SW 1271 (cell line): ENCODE measurements at places on chromosomes 13 and 19.

DNA sequence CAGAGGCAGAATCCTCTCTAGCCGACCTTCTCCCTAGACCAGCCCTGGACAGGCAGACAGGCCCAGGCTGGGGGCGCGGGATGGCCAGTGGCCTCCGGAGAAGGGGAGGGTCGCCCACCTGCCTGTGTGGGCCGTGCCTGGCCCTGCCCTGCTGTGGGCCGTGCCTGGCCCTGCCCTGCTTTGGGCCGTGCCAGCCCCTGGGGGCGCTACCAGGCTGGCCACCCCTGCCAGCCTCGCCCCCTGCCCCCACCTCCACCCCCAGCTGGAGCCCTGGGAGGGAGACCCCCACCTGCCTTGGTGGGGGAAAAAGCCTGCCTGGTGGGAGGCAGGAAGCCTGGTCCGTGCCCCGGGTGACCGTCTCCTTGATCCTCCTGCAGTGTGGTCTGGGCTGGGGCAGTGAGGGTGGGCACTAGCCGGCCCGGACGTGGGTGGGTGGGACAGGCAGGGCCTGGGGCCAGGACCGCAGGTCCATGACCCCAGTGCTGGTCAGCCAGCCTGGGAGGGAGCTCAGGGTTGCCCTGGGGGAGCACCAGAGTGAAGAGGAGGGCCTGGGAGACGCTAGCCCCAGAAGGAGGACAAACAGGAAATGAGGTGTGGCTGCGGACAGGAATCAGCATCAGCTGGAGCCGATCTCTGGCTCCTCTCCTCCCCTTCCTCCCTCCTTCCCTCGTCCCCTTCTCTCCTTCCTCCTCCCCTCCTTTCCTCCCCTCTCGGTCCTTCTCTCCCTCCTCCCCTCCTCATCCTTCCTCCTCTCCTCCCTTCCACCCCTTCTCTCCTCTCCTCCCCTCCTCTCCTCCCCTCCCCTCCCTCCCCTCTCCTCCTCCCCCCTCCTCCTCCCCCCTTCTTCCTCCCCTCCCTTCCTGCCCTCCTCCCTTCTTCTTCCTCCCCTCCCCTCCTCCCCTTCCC lies 5.1 kb upstream of the MKNK2 start:
- DNase-seq: peak; percentile 63

DNA sequence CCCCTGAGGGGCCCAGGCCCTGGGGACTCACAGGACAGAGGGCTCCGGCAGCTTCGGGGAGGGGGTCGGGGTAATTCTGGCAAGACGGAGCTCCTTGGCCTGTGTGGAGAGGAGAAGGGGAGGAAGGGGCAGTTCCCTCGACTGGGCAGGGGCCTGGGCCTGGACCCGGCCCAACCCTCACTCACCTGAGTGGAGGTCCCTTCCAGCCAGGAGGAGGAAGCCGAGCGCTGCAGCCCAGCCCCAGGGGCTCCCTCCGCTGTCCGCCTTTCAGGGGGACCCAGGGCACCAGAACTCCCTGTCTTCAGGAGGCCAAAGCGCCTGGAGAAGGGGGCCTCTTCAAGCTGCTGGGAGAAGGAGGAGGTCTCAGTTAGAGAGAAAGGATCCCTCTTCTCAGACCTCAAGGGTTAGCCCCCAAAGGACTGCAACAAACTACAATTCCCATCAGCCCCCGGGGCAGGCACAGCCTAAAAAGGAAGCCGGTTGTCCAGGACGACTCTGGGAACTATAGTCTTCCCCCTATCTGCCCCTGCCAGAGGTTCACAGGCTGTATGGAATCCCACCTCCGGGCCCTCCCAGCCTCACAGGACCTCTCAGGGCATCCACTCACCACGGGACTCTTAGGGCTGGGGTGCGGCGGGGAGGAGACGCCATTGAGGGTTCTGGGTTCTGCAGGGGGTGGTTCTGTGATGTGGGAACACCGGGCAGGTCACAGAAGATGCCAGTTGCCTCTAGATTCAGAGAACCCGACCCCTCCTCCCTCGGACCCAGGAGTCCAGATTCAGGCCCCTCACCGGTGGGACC lies 19.8 kb downstream of the EPS8L1 start:
- no peak for DNase-seq

GRCh38 chr13:105902396-105902795 lies 633.1 kb downstream of the EFNB2 start:
- no peak for DNase-seq

DNA sequence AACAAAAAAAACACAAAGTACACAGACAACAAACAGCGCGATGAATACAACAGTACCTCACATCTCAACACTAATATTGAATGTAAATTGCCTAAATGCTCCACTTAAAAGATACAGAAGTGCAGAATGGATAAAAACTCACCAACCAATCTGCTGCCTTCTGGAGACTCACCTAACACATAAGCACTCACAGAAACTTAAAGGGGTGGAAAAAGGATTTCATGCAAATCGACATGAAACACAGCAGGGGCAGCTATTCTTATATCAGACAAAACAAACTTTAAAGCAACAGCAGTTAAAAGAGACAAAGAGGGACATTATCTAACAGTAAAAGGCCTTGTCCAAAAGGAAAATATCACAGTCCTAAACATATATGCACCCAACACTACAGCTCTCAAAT lies 209.5 kb downstream of the ABCC4 start:
- no peak for DNase-seq

DNA sequence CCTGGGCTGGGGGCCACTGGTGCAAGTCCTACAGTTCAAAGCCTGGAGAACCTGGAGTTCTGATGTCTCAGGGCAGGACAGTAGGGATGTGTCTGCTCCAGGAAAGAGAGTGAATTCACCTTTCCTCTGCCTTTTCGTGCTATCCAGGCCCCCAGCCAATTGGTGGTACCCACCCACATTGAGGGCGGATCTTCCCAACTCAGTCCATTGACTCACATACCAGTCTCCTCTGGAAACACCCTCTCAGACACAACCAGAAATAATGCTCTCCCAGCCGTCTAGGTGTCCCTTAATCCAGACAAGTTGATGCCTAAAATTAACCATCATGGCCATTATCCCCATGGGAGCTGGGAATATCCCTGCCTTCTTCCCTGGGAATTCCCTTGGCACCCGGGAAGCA lies 38.8 kb upstream of the CHST8 start:
- DNase-seq: no peak

GRCh38 chr13:24540236-24541126 lies 27.9 kb upstream of the PARP4 start:
- DNase-seq: no peak

DNA sequence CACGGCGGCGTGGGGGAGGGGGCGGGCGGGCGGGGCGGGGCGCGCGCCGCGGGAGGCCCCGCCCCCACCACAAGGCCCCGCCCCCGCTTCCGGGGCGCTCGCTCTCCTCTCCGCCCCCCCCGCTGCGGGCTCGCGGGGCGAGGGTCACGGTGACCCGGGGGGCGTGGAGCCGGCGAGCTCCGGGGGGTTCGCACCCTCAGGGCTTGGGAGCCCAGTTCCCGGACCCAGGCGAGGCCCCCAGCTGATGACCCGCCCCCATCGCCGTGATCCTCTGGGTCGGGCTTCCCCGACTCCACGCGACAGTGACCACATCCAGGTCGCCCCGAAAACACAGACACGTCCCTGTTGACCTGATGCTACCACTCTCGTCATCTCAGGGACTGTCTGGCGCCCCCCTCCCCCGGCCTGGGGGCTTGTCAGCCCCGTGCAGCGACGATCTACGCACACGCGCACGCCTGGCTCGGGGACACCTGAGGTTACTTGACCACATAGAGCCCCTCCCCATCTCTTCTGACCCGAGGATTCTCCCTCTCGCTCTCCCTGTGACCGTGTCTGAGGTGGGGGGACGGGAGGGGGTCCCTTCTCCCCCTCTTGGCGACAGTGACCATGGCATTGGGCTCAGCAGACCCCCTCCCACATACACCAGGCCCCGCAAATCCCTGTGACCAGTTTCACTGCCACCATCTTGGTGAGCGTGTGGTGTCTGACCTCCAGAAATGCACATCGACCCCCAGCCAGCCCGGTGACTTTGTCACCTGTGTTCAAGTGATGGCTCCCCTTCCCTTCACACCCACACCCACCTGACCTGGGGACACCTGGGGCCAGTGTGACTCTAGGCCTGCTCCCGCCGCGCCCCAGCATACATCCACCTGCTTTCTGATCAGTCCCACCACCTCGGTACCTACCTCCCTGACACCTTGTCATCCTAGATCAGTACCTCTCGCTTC lies 670 bp downstream of the MAP2K7 start:
- no peak for DNase-seq

DNA sequence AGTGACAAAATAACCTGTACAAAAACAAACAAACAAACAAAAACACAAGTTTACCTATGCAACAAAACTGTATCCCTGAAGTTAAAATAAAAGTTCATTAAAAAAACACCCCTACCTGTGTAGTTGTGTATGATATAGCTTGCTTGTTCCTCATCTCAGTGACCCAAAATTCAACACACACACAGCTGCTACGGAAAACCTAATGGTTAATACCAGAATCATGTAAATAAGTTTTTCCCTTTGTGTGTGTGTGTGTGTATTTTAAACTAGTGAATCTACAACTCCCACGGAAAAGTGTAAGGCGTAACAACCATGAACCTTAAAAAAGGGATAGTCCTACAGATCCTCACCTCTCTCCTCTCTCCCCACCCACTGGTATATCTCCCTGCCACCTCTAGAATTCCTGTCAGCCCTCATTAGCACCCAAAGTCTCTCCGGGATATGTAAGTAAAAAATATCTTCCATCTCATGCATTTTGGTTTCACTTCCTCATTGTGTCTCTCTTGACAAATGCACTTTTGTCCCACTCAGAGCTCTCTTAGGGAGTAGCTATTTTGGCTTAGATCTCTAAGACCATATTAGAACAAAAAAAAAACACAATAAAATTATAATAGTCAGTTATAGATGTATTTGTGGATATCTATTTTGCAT lies 2236.5 kb downstream of the PCDH9 start:
- DNase-seq: no peak

DNA sequence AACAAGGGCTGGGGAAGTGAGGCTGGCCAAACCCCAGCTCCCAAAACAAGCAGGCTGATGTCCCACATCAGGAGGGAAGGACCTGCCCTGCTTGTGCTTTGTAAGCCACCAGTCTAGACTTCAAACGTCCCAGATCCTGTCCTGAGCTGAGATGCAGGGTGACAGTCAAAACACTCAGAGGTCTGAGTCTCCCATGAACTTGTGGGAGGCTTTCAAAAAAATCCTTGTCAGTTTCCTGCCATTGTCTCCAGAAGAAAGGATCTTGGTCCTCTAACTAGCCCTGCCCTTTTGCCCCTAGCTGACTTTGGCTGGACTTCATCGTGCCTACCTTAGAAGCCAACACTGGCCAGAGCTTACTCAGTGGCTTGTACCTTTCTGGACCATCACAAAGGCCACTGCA lies 43.3 kb downstream of the DZIP1 start:
- no peak for DNase-seq

GRCh38 chr13:43041369-43041921 lies 18.1 kb downstream of the DNAJC15 start:
- DNase-seq: no peak

DNA sequence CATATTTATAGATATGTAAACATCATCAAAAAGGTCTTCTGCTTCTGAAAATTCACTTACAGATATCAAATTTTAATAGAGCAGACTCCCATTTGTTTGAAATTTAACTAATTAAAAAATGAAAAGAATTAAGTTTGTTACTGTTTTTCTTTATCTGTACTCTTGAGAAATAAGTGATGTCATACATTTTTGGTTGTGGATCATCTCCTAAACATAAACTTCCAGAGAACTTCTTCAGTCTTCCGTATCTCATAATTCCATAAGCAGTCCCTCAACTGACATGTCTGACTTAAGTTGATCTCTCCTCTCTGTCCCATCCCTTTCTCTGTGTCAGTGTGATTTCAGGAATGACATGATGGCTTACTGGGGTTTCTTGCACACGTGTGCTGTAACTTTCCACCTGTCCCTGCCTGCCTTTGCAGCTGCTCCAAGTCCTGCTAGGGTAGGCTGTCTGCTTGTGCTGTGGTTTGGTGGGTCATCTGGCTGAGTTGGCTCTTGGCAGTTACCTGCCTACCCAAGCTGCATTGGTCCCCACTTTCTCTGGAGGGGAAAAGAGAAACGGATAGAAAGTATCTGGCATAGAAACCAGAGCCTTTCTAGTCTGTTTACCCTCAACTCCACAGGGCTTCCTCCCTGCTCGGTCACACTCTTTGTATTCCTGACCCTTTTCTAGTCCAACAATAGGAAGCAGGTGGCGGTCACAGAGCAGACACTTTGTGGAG lies 127.1 kb downstream of the GGACT start:
- DNase-seq: no peak

DNA sequence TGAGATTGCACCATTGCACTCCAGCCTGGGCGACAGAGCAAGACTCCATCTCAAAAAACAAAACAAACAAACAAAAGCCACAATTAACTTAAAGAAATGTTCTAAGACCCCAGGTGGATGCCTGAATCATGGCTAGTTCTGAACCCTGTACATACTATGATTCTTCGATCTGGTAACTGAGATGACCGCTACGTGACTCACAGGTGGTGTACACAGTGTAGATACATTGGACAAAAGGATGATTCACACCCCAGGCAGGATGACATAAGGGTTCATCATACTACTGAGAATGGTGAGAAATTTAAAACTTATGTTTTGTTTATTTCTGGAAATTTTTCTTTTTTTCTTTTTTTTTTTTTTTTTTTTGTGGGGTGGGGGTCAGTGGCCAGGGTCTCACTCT lies 6.5 kb downstream of the ZNF426 start:
- DNase-seq: peak; percentile 12

- no peak for DNase-seq
Observed at GRCh38 chr19:31348481-31349159, 616 bp downstream of the TSHZ3 start.

GRCh38 chr13:25630329-25630900 lies 258.6 kb downstream of the ATP8A2 start:
- DNase-seq: no peak

DNA sequence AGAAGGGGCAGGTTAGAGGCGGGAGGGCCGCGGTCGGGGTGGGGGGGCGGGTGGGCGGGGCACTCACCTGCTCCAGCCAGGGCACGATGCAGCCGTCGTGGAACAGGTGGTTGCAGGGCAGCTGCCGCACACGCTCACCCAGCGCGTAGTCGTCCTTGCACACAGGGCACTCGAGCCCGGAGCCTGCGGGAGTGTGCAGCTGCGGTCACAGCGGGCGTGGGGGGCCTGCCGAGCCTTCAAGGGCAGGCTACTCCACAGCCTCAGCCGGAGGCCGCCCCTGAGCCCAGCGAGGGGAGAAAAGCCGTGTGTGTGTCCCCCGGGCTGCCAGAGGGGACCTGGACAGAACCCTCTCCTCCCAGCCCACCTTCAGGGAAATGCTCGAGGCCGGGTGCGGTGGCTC lies 8.6 kb downstream of the FGF22 start:
- no peak for DNase-seq

- no peak for DNase-seq
Observed at GRCh38 chr19:2188708-2189385, 25.1 kb downstream of the DOT1L start.

GRCh38 chr19:46841458-46842083 lies 9.1 kb downstream of the AP2S1 start:
- DNase-seq: no peak

- DNase-seq: no peak
Observed at GRCh38 chr19:33317517-33317916, 15.2 kb upstream of the CEBPA start.

- no peak for DNase-seq
Observed at GRCh38 chr13:51618626-51619025, 34.4 kb downstream of the WDFY2 start.
